Ovary (tissue), 10 donors: ENCODE measurements at places on chromosomes 12 and 14.

- DNase-seq, result no peak
Observed at GRCh38 chr12:69092137-69092536, 147.2 kb upstream of the CPSF6 start.

- DNase-seq, result no peak
Observed at GRCh38 chr12:102064476-102064875, 2.7 kb upstream of the WASHC3 start.

GRCh38 chr14:78823035-78823434, 652.9 kb downstream of the NRXN3 start:
- DNase-seq, result no peak

- DNase-seq, result no peak
Observed at GRCh38 chr14:36509069-36509917, 10.7 kb downstream of the NKX2-1 start.

DNA sequence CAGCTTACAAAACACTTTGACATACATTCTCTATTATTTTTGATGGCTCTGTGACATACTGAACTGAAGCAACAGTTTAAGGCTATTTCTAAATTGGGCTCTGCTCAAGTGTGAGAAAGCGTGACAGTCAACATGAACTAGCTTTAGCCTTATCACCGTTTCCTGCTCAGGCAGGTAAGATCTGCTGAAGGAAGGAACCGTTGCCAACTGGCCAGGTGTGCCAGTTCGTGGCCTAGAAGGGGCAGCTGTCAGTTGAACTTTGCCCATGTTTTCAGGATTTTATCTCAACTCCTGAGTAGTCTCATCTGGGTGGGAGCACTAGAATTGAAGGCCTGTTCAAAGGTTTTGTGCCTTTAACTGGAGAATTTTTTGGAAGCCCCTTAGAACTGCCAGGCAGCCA, 79.5 kb downstream of the ETV6 start:
- DNase-seq, result no peak

GRCh38 chr12:108374596-108375320, 35.6 kb upstream of the CMKLR1 start:
- no peak for DNase-seq

- DNase-seq, result no peak
Observed at GRCh38 chr14:69094481-69094880, 58.4 kb downstream of the DCAF5 start.

GRCh38 chr12:113727651-113728061, 238.5 kb downstream of the RBM19 start:
- DNase-seq, result no peak

DNA sequence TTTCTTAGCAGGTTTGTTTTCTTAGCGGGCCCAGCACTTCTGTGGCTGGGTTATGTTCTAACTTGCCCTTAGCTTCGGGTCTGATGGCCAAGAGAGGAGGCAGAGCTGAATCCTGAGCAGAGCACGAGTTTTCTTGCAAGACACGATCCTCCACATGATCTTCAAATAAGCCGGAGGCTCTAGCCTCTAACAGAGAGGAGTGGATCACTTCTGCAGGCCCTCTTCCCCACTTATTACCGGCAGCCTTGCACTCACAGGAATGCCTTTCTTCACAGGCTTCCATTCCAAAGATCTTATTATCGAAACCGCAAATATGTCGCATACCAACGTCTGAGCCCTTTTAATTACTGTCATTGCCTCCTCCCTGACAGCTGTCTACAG, 79.5 kb downstream of the SINHCAF start:
- no peak for DNase-seq

- DNase-seq, result no peak
Observed at GRCh38 chr12:10088031-10088430, 10.8 kb downstream of the CLEC1A start.

GRCh38 chr12:111186347-111186746, 182.5 kb downstream of the PHETA1 start:
- DNase-seq, result no peak

DNA sequence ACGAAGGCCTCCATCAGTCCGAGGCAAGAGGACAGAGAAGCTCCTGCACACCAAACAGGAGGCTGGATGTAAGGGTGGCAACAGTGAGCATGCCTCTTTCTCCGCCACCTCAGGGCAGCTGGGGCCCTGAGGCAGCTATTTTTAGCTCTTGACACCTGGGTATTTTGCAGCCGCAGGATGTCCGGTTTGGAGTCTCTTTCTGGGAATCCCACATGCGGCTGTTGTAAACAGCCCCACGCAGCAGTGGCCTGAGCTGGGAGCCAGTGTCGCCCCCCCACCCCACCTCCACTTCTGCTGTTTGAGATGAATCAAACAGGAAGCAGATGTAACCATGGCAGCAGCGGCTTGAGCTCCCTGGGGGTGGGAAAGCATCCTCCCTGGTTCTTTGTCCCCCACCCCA, 11.7 kb downstream of the HDAC7 start:
- no peak for DNase-seq

DNA sequence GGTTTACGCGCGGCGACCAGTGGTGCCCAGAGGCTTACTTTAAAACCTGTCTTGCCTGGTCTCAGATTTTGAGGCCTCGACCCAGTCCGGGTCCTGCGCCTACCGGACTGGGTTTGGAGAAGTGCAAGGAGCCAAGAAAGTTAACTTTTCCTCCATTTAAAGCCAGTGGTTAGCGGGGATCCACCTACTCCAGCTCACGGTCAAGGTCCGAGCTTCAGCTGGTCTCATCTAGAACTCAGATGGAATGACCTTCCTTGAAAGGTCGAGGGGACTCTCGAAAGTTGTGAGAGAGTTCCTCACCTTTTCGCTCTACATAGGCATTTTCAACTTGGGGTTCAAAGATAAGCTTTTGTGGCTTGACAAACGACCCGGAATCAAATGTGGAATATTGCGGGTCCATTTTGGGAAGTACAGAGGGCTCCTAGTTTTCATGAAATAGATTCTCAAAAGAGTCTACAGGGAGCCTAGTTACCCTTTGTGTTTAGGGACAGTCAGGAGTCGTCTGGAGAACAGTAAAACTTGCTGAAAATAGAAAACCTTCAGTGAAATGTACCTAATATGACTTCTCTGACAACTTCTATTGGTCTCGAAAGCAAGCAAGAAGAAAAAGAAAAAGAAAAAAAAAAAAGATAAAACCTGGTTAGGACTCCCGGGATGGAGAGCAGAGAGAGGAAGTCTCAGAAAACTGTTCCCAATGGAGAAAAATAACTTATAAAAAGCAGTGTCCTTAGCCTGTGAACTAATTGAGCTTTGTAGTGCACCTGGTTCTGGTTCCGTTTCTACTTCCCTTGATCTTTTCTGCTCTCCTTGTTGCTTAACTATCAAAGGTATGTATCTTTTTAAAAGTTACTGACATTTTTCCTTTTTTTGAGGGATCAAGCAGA, 1.4 kb downstream of the KCNMB4 start:
- DNase-seq, result no peak

DNA sequence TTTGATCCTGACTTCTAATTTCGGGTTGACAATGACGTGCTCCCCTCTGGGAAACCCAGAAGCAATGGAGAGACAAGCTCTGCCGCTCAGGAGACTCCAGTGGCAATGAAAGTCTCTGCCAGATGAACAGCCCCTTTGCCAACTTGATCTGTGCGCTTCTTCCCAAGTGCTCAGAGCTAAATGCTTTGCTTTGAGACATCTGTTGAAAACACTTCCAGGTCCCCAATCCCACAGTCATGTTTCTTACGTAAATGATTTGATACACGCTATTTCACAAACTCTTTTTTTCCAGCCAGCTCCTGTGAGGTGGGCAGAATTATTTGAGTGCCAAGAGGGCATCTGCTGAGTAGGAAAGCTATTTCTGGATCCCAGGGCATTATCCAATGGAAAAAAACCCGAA, 147.6 kb downstream of the RIMBP2 start:
- DNase-seq, result no peak

DNA sequence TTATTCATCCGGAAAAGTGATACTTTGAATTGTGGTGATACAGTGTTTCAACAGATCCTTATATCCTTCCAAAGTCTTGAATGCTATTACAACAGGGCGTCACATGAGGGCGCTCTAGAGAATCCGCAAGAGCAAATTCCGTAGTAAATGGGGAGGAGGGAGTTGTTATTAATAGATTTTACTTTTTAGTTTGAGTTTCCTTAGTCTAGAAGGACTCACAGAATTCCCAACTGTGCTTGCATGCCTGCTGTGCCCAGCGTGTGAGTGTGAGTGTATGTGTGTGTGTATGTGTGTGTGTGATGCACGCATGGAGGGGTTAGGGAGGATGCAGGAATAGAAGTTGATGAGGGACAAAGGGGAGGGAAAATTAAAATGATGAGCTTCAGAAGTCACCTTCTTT, 375.3 kb downstream of the C12orf75 start:
- DNase-seq, result peak; percentile 46

DNA sequence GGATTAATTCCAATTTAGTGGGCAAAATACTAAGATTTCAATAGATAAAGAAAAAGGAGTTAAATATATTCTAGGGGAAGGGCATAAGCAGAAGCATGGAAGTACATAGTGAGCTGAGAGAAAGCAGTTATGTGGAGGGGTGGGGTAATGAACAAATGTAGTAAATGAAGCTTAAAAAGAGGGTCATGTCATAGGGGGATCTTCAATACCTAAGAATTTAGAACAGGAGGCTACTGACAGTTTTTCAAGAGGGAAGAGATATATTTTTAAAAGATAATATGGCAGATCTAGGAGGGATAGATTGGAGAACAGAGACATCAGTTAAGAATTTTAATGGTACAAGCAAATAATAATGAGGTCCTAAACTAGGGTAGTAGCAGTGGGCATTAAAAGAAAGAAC, 9.4 kb downstream of the SYCP3 start:
- no peak for DNase-seq

DNA sequence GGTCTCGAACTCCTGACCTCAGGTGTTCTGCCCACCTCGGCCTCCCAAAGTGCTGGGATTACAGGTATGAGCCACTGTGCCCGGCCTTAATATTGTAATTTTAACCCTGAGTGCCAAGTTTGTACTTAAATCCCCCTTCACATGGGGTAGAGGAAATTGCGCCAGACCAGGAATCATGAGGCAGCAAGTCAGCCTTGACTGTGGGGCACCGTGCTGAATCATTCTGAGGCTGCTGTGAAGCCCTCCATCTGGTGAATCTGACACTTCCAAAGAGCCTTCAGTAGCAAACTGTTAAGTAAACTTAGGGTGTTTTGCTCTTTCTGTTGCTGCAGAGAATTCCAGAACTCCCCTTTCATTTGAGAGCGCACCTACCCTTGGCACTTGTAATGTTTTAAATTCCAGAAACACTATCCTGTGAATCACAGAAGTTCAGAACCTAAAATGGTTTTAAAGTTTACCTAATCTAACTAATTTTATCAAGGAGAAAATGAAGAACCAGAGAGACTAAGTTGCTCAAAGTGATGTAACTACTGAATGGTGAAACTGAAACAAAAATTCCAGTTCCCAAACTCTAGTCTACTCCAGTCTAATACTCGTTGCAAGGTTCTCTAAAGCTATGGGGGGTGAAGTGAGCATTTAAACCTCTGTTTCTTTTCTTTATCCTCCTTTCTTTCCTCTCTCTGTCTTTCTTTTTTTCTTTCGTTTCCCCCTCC, 7.5 kb downstream of the HEBP1 start:
- peak; percentile 78 for DNase-seq

GRCh38 chr12:92466391-92467305, 236.1 kb upstream of the PLEKHG7 start:
- DNase-seq, result no peak

DNA sequence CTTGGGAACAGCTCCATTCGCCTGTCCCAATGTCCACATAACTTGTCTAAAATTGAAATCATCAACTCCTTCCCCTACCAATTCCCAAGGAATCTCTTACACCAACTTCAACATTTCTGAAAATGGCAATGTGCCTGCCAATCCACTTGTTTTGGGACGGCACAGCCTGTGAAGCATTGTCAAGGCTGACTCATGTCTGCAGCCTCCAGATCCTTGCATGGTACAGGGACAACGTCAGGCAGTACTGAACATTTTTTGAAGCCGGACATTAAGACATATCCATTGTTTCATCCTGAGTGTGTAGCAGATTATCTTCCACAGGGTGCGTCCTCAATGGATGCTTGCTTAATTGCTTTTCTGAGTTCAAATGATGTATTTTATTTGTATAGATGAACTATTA, 794.1 kb downstream of the BCL11B start:
- DNase-seq, result no peak

GRCh38 chr12:114480337-114481199, 74.6 kb upstream of the TBX5 start:
- DNase-seq, result no peak

GRCh38 chr14:91227183-91227628, 17.3 kb downstream of the GPR68 start:
- no peak for DNase-seq

DNA sequence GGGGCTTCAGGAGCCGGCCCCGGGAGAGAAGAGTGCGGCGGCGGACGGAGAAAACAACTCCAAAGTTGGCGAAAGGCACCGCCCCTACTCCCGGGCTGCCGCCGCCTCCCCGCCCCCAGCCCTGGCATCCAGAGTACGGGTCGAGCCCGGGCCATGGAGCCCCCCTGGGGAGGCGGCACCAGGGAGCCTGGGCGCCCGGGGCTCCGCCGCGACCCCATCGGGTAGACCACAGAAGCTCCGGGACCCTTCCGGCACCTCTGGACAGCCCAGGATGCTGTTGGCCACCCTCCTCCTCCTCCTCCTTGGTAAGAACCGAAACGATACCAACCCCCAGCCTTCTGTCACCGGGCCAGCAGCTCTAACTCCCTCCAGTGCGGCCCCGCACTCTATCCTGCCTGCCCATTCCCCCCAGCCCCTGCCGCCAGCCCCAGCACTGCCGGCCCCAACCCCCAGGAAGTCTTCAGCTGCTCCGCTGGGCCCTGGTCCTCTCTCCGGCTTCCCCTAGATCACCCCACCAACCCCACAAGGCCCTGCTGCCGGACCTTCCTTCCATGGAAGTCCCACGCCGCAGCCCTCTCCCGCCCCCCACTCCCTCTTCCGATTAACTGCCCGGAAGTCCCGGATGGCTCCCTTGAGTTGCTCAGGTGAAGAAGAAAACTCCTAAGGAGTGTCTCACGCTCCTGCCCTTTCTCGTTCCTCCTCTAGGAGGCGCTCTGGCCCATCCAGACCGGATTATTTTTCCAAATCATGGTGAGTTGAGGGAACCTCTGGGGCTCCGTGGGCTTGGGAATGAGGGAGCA, 693 bp downstream of the LRP10 start:
- peak; percentile 90 for DNase-seq
